Naive B cell (primary cell): ENCODE measurements at places on chromosomes 4 and X.
A peak's percentile ranks its signal among the peaks of the same experiment; 100 is the strongest.

GRCh38 chr4:120948382-120948781, 25.9 kb upstream of the PRDM5 start:
- no peak for DNase-seq

- DNase-seq = no peak
Measured at GRCh38 chr4:2871911-2872310, 28.3 kb downstream of the ADD1 start.

- peak; percentile 25 for DNase-seq
Measured at GRCh38 chr4:15238720-15239119, 189.1 kb upstream of the C1QTNF7 start.

DNA sequence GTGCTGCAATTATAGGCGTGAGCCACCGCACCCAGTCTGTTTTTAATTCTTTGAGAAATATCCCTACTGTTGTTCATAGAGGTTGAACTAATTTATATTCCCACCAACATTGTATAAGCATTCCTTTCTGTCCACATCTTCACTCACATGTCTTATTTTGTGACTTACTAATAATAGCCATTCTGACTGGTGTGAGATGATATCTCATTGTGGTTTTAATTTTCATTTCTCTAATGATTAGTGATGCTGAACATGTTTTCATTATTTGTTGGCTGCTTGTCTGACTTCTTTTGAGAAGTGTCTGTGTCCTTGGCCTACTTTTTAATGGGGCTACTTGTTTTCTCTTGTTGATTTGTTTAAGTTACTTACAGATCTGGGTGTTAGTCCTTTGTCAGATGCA, 310.9 kb upstream of the MAOA start:
- DNase-seq = no peak

- DNase-seq = no peak
Measured at GRCh38 chr4:188403272-188403671, 264.0 kb downstream of the TRIML1 start.

DNA sequence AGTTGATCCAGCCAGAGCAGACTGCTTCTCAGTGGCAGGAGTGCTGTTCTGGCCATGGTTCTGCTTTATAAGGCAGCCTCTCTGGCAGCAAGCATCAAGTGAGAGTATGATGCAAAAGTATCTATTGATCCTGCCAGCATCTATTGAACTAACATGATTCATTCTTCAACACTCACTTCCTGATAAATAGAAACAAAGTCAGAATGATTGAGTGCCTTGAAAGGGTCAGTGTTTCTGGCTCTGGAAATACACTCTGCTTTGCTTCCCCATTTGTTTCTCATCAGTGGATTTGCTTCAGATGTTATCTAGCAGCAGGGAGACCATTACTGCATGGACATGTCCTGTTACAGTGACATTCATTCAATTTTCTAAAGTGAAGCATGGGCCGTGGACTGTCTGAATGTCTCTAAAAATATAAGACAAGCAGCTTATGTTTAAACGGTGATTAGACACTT, 66.2 kb upstream of the FRAS1 start:
- DNase-seq = no peak

DNA sequence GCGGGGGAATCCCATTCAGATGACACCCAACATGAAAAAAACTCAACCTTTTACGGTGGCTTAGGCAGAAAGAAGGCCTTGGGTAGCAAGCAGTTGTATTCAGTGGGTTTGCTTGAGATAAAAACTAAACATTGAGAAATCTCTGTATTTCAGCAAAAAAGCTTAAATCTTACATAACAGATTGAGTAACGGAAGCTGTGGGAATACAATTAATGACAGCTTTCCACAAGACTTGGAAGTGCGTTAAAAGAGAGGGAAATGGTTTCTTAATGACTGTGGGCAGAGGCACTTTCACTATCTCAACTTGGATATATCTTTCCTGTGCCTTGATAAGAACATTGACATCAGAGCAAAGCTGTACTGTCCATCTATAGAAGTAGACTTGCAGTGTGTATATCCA, 418.5 kb upstream of the HS3ST1 start:
- DNase-seq = no peak

GRCh38 chr4:110869862-110870572, 247.1 kb upstream of the PITX2 start:
- no peak for DNase-seq

DNA sequence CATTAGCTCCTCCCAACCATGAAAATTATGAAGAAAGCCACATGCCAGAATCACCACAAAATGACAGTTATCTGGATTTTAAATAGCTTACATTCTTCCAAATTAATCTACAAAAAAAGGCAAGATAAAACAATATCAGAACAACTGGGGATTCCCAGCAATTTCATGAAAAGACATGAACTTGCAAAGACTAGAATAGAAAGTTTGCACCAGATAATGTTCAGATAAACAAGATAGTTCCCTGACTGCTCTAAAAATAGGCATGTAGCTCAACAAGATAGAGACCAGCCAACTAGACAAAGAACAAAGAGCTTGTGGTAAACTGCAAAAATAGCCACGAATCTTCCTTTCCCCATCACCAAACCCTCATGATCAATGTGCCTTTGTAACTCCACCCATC, 30.3 kb upstream of the DDX53 start:
- DNase-seq = no peak

DNA sequence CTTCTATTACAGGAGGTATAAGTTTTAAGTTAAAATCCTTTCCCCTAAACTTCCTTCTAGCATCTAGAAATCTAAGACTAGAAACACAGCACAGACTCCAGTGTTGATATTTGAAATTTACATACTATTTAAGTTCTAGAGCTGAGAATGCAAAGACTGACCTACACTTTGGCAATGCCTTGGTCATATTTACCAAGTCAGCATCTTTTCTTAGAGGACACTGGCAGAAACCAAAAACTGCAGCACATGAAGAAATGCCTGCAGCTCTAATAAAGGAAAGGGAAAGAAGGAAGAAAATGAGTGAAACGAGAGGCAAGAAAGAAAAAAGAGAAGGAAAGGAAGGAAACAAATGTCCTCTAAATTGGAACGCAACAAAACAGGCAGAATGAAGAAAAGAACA, 443.7 kb upstream of the RASGEF1B start:
- no peak for DNase-seq
